ENCODE measurements at places on chromosomes 6 and 20.

DNA sequence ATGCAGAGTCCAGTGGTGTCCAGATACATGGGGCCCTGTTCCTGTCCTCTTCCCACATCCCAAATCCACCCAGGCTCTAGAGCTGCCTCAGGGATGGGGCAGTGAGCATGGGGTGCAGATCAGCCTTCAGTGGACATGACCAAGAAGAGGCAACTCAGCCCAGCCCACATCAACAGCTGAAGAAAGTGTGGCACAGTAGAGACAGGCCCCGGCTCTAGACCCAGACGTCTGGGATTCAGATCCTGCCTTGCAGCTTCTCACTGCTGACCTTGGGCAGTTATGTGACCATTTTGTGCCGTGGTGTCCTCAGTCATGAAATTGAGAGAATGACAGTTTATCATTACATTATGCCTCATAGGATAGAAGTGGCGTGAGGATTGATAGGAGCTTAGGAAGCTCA lies 54.6 kb upstream of the CST7 start:
- no peak for DNase-seq

GRCh38 chr6:157079771-157080170 lies 243.5 kb downstream of the TMEM242 start:
- no peak for DNase-seq

DNA sequence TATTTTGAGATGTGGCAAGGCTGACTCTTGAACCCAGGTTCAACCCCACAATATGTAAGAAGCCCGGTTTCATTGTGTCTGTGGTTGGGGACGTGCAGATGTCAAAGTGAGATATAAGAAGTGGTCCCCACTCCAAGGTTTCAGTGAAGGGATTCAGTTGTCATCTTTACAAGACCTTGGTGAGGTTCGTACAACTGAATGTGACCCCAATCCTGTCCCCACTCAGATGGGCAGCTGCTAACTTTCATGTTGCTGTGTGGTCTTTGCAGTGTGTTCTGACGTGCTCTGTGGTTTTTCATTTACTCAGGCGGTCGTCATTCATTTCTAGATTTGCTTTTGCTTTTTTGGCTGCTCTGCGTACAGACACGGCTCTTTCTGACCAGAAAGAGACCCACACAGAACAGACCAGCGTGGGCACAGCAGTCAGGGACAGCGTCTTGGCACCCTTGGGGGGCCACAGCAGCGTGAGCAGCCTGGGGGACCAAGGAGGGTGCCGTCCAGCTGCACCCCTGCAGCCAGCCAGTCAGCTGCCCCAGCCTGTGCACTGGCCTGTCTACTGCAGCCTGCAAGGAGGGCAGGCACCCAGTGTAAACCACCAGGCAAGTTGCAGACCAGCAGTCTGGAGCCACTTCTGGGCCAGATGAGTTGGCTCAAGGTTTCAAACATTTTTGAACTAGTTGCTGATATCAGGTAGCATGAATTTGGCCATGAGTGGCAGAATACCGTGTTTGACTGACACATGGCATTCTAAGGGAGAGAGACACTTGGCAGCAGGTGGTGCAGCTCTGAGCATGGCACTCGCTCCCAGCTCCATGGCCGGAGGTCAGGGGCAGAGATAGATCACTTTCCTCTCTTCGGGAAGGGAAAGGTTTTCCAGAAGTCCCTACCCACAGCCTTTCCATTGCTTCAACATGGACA lies 49.4 kb upstream of the IRF4 start:
- no peak for DNase-seq

GRCh38 chr20:64048402-64049044 lies 916 bp downstream of the SOX18 start:
- DNase-seq, result no peak

DNA sequence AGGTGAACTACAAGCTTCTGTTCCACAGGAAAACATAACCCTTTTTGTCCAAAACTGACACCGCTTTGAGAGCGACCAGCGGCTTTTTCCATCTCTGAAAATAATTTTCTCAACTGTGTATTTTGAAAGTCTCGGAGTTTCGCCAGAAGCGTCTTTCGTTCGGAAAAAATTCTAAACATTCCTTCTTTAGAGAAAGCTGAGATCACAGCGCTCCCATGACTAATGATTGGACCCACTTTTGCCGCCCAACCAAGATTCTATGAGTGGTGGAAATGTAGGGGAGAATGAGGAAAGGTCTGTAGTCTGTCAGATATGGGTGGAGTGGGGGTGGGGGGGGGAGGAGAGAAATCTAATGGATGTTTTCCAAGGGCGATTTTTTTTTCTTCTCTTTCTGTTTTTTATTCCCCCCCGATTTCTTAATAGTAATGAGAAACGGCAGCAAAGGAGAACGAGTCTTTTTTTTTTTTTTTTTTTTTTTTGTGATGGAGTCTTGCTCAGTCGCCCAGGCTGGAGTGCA lies 189.3 kb downstream of the TRIM27 start:
- DNase-seq, result peak; percentile 9
